Stimulated activated CD4-positive, alpha-beta T cell treated with anti-CD3 and anti-CD28 coated beads, Interleukin-1b, Interleukin-23, amount 100 ng/mL, for 48 hours (primary cell): ENCODE measurements at places on chromosomes 1 and 21.
A peak's percentile ranks its signal among the peaks of the same experiment; 100 is the strongest.

GRCh38 chr1:44442791-44443190 is 37.7 kb downstream of the RNF220 start:
- no peak for DNase-seq

- no peak for DNase-seq
These were observed 114.4 kb upstream of the GADD45A start for GRCh38 chr1:67570486-67571143.

- no peak for DNase-seq
These were observed 201.5 kb downstream of the NTNG1 start for GRCh38 chr1:107342316-107342715.

DNA sequence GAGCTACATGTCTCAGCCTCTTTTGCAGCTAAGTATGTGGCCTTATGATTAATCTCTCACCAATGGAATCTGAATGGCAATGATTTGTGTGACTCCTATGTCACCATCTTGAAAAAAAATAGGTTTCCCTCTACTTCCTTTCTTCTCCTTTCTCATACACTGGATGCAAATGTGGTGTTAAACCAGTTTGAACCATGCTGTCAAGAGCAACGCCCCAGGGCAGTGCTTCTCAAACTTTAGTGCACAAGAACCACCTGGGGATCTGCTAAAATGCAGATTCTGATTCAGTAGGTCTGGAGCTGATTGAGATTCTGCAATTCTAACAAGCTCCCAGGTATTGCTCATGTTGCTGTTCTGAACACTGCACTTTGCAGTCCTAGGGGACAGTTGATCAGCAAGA is 44.7 kb upstream of the ZNF644 start:
- DNase-seq = no peak

DNA sequence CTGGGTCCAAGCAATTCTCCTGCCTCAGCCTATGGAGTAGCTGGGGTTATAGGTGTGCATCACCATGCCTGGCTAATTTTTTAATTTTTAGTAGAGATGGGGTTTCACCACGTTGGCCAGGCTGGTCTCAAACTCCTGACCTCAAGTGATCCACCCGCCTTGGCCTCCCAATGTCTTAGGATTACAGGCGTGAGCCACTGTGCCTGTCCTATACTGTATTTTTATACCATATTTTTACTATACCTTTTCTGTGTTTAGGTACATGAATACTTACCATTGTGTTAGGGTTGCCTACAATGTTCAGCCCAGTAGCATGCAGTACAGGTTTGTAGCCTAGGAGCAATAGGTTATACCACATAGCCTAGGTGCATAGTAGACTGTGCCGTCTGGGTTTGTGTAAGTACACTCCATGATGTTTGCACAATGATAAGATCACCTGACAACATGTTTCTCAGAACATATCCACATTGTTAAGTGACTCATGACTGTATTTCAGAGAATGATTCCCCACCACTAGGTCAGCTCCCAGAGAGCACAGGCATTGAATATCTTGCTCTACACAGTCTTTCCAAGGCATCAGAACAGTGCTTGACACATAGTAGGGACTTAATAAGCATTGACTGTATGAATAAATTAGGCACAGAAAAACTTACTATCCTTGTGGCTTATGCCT is 6.0 kb upstream of the CITED4 start:
- no peak for DNase-seq

DNA sequence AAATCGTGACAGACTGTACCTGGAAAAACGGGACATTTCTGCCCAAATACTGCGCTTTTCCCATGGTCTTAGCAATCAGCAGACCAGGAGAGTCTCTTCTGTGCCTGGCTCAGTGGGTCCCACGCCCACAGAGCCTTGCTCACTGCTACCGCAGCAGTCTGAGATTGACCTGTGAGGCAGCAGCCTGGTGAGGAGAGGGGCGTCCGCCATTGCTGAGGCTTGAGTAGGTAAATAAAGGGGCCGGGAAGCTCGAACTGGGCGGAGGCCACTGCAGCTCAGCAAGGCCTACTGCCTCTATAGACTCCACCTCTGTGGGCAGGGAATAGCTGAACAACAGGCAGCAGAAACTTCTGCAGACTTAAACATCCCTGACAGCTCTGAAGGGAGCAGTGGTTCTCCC is 203.1 kb downstream of the DENND1B start:
- no peak for DNase-seq

GRCh38 chr1:108561689-108562326 is 1.9 kb downstream of the EEIG2 start:
- peak; percentile 82 for DNase-seq

GRCh38 chr1:66492424-66492823 is 41.5 kb upstream of the SGIP1 start:
- DNase-seq = no peak

GRCh38 chr1:58805716-58806571 is 22.1 kb upstream of the JUN start:
- DNase-seq = no peak

DNA sequence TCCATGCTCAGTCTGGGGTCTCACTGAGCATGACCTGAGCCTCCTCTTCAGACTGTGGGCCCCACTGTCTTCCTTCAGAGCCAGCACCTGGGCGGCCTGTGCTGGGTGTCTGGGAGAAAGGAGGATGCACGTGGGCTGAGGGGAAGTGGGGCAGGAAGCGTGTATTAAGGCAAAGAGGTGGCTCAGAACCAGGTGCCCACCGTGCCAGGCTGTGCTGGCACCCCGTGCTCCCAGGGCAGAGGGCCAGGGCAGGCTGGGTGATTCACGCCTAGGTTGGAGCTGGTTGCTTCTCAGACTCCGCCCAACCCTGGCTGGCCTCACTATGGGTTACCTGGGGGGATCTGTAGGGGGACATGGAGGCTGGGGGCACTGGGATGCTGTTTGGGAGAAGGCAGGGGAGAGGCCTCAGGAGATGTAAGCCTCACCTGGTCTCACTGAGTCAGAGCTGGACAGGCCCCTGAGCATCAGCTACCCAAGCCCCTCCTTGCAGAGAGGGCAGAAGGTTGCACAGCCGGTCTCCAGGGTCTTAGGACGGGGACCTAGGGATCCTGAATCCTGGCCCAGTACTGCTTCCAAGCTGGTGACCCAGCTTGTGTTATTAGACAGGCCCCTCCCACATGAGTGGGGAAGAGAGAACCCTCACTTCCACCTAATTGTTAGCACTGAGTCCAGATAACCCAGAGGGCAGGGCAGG is 18.6 kb upstream of the PADI1 start:
- no peak for DNase-seq

- no peak for DNase-seq
These were observed at the start of gene HOOK1 for GRCh38 chr1:59814901-59815825. TSS of gene HOOK1 (plus strand) at chr1:59814949. CDS start at chr1:59815118, 169 bp downstream.

DNA sequence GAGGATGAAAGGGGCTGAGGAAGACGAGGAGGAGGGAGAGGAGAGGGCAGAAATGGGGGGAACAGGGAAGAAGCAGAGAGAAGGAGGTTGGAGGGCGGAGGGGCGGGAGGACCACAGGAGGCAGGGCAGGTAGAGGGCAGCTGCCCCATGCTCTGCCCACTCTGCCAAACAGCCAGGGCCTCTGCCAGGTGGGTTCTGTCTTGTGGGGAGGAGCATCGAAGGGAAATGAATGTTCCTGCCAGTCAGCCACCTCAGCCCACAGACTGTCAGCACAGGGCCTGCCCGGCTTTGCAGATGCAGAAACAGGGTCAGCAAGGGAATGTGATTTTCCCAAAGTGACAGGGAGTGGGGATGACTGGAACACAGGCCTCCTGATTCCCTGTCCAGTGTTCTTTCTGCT is 82.6 kb downstream of the GRIK3 start:
- DNase-seq = no peak

- DNase-seq = no peak
These were observed 380.4 kb downstream of the NPHP4 start for GRCh38 chr1:5611851-5612250.

DNA sequence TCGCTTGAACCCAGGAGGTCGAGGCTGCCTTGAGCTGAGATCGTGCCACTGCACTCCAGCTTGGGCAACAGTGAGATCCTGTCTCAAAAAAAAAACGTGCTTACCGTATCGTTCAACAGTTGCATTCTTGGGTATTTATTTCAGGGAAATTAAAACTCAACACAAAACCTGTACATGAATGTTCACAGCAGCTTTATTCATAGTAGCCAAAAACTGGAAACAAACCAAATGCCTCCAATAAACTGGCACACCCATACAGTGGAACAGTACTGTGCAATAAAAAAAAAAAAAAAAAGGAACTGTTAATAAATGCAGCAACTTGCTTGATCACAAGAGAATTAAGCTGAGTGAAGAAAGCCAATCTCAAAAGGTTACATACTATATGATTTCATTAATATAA is 6.7 kb downstream of the KHDRBS1 start:
- DNase-seq = no peak

DNA sequence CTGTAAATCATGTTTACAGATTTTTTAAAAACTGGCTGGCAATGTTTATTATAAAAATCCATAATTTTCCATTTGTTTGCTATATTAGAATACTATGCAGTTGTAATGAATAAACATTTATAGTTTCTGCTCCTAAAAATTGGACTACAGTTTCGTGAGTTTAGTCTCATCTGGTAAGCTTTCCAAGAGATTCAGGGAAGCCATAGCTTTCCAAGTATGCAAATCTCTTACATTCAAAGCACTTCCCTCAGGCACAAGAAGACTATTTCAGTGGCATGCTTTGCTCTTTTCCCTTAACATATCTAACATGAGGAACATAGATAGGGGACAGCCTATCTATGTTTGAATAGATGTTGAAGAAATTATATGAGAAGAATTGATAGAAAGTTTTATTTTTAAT is 77.2 kb downstream of the ADGRL2 start:
- DNase-seq = no peak

DNA sequence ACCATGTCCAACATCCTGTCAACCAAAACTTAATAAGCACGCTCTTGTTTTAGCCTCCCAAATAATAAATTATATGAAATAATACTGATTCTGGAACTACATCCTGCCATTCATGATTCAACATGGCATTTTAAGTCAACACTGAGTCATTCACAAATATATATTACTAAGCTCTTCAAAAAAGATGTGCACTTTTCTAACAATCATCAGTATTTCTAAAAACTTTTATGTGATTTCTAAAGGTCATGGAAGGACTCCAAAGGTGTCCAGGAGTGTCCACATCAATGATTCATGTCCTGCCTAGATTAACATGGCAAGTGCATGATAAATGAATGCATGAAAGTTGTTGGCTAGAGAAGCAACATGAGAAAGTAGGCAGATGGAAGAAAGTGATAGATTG is 51.6 kb downstream of the NEGR1 start:
- no peak for DNase-seq

GRCh38 chr1:67204298-67204980 is 38.2 kb downstream of the IL23R start:
- no peak for DNase-seq

- peak; percentile 53 for DNase-seq
These were observed 29.6 kb upstream of the AGL start for GRCh38 chr1:99820546-99820945.

DNA sequence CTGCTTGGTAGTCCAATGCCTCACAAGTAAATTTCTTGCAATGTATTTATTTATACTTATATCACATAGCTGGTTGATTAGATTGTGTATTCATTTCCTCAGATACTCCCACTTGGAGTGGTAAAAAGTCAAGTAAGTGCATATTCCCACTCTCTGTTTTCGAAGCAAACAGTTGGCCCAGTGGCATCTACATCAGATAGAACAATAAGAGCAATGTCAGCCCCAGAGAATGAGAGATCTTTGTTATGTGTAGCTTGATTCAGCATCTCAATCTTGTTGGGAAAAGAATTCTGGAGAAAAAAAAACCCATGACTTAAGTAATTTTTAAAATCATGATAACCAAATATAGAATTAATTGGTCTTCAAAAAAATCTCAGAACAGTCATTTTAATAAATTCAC is 25.5 kb downstream of the RGL1 start:
- no peak for DNase-seq

DNA sequence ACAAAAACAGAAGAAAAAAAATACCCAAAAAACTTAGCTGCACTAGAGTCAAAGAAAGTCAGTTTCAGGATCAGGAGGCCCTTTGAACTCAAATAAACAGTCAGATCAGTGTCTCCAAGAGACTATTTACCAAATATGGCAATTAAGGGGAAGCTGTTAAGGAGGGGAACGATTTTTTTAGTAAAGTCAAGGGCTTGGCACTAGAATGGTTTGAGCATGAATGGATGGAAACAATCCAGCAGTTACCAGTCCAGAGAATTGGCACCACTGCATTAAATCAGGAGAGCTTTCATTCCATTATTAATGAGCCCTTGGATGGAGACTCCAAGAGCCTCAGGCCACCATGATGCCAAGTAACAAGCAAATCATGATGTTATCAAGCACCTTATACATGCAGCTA is 7.2 kb downstream of the TRAPPC3 start:
- DNase-seq = no peak

GRCh38 chr1:8764293-8764937 is 53.0 kb downstream of the RERE start:
- no peak for DNase-seq

GRCh38 chr1:16155537-16156410 is at the start of gene EPHA2:
TSS of gene EPHA2 (minus strand) at chr1:16156069. CDS start at chr1:16155932, 137 bp downstream.
- DNase-seq = no peak

DNA sequence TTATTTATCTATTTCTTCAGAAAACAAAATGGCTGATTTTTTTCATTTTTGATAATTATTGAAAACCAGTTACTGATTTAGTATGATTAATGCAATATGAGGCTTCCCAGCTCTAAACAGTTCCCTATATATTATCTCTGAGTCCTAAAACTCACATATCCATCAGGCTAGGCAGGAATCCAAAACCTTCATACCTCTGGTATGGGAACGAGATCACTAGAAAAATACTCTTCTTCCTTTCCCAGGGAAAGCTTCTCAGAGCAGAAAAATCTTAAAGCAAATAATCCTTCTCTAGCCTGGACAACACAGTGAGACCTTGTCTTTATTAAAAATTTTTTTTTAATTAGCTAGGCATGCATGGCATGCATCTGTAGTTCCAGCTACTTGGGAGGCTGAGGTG is 42.5 kb downstream of the KDM5B start:
- no peak for DNase-seq

- DNase-seq = no peak
These were observed 57.9 kb downstream of the MIER1 start for GRCh38 chr1:66982561-66983260.

DNA sequence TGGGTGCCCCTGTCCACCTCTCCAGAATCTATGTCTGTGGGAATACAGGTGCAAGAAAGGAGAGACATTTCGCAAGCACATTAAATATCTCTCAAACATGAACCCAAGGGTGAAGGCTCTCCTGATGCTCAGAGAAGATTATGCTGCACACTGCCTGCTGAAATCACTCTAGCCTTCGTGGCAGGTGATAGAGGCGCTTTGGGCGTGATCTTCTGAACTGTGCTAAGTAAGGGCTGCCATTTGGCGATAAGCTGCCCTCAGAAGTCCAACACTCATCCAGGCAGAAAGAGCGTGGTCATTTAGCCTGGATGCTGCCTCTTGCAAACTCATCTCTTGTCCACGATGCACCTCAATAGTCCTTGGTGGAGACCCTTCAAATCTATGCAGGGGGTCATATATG is 241.9 kb downstream of the KAZN start:
- no peak for DNase-seq

GRCh38 chr1:222786121-222786520 is 28.7 kb upstream of the DISP1 start:
- no peak for DNase-seq
